Activated CD8-positive, alpha-beta memory T cell treated with anti-CD3 and anti-CD28 coated beads, Interleukin-2, amount 10 ng/mL, durations not matched to agents 7 days and 5 days (primary cell): ENCODE measurements at places on chromosomes 1 and 21.

DNA sequence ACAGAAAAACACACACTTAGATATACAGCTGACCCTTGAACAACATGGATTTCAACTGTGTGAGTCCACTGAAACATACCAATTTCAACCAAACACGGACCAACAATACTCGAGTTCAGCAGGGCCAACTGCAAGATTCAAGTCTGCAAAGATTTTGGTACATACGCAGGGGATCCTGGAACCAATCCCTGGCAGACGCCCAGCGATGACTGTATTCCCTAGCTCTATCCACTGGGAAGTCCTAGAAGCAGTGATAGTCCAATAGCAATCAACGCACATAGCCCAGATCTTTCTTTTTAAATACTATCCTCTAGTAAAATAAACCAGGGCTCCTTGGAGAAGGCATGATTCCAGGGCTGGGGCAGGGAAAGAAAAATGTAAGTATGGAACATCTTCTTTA, 9.0 kb downstream of the DDX59 start:
- DNase-seq = no peak

DNA sequence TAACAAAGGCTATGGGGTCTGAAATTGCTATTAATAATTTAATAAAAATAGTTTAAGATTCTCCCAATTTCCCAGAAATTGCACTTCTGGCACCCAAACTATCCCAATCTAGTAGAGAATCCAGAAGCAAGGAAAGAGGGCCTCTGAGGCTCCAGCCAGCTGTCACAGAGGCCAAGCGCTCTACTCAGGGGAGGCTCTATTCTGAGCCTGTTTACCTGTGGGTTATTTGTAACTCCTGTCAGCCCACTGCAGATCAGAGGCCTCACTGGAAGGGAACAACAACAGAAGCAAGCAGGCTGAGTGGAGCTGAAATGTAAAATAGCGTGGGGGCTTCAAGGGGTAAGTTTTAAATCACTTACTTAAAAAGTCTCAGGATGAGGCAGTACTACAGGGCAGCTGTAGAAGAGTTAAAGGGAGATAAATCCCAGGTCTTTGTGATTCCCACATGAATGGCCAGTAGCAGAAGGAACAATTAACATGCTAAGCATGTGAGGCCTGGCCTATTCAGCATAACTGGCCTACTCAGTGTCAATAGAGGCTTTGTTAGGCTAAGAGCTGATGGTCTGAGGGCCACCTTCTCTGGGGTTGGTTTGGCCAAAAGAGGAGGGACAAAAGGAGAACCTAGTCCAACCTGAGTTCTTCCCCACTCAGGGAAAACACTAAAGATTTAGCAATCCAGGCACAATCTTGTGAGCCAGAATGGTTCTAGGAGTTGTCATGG, 12.8 kb downstream of the ZNF687 start:
- DNase-seq = no peak

DNA sequence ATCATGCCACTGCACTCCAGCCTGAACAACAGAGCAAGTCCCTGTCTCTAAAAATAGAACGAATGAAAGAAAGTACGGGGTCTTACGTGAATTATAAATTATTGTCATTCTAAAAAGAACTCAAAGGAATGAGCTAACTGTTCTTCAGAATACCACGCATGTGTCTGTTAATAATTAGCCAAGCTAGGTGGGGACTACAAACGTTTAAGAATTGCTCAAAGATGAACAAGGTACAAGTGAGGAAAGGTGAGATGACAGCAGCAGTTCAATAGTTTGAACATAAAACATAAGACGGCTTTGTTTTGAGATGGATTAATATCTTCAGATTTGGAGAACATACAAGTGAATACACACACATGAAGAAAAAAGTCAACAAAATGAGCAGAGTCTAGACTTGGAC, 79.6 kb downstream of the UBR4 start:
- no peak for DNase-seq

- no peak for DNase-seq
Measured at GRCh38 chr1:25360596-25361581, 22.8 kb downstream of the TMEM50A start.

DNA sequence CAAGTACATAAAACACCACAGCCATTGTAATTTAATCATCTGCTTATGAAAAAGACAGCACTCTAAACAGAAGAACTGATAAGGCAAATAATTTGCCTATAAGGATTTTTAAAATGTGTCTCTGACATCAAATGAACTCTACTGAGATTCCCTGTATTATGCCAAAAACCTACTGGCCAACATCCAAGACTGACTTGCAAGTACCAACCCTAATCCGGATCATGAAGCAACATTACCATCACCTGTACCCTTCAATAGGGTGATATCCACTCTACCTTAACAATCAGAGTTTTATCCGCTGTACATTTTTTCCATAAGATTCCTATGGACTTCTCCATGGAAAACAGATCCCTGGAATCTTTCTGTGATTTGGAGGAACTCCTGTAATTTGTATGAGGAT, 4.6 kb downstream of the RGS7 start:
- no peak for DNase-seq

DNA sequence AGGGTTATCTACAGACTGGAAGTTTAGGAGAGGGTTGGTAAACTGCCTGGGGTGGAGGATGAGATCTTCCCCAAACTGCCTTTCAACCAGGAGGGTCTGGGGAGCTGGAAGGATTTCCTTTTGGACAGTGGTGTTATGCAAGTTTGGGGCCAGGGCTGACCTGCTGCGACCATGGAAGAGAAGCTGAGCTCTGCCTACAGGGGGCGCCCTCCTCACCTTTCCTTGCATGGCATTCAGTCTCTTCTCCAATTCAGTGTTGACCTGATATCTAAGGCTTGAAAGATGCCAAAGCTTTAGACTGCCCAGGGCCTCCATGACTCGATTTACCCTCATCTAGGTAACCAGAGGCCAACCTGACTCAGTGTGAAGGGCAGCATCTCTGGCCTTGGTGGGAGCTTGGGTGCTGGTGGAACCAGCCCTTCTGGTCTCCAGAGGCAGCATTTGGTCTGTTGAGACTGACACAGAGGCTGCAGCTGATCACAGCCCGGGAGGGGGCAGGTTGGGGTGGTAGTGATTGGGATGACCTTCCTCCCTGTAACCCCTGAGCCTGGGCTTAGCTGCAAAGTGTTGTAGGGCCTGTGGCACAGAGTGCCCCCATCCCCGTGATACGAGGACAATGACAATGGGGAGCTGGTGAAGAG, 170.0 kb downstream of the GRIK3 start:
- DNase-seq = no peak

GRCh38 chr21:32940079-32941014, 85.4 kb upstream of the OLIG2 start:
- peak; percentile 45 for DNase-seq

- DNase-seq = no peak
Measured at GRCh38 chr21:29072873-29073221, 601 bp downstream of the CCT8 start.

GRCh38 chr1:183548116-183548515, 42.1 kb downstream of the NCF2 start:
- DNase-seq = no peak

DNA sequence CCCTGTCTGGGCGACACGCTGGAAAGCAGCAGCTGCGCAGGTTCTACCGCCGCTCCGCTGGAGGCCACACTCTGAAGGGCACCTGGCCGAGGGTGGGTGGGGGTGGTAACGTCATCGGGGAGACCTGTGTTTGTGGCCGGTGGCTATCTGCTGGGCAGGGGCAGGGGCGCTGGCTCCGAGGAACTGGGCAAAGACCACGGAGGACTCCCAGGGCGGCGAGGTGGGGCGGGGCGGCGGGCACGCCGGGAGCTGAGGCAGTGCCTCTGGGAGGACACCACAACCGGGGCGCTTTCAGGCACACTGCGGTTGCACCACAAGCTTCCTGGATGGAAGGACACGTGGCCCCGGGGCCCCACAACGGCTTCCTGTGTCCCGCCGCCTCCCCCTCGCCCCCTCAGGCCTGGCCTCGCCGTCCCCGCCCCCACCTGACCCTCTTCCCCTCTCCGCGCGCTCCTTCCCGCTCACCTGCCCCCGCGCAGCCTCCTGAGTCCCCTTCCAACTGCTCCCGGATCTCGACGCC, 3.3 kb upstream of the DENND2D start:
- peak; percentile 94 for DNase-seq

GRCh38 chr1:55669293-55669692, 454.1 kb upstream of the USP24 start:
- no peak for DNase-seq

GRCh38 chr1:174974711-174975119, 25.0 kb upstream of the CACYBP start:
- DNase-seq = no peak
